ENCODE measurements at places on chromosomes 5 and 9.

GRCh38 chr5:104189909-104190308, 627.3 kb upstream of the NUDT12 start:
- no peak for DNase-seq

GRCh38 chr5:65707663-65708062, 14.2 kb downstream of the SGTB start:
- DNase-seq, result no peak

GRCh38 chr9:107946364-107947141, 457.0 kb upstream of the KLF4 start:
- no peak for DNase-seq

- DNase-seq, result no peak
These were observed 64.2 kb upstream of the ABL1 start for GRCh38 chr9:130770679-130771442.

DNA sequence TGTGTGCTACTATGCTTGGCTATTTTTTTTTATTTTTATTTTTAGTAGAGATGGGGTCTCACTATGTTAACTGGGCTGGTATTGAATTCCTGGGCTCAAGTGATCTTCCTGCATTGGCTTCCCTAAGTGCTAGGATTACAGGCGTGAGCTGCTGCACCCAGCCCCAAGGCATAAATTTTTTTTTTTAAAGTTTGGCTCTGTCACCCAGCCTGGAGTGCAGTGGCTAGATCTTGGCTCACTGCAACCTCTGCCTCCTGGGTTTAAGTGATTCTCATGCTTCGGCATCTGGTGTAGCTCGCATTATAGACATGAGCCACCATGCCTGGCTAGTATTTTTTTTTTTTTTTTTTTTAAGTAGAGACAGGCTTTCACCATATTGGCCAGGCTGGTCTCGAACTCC, 70.3 kb downstream of the RAB24 start:
- DNase-seq, result no peak

- no peak for DNase-seq
These were observed 12.4 kb downstream of the CBY3 start for GRCh38 chr5:179668391-179668790.

DNA sequence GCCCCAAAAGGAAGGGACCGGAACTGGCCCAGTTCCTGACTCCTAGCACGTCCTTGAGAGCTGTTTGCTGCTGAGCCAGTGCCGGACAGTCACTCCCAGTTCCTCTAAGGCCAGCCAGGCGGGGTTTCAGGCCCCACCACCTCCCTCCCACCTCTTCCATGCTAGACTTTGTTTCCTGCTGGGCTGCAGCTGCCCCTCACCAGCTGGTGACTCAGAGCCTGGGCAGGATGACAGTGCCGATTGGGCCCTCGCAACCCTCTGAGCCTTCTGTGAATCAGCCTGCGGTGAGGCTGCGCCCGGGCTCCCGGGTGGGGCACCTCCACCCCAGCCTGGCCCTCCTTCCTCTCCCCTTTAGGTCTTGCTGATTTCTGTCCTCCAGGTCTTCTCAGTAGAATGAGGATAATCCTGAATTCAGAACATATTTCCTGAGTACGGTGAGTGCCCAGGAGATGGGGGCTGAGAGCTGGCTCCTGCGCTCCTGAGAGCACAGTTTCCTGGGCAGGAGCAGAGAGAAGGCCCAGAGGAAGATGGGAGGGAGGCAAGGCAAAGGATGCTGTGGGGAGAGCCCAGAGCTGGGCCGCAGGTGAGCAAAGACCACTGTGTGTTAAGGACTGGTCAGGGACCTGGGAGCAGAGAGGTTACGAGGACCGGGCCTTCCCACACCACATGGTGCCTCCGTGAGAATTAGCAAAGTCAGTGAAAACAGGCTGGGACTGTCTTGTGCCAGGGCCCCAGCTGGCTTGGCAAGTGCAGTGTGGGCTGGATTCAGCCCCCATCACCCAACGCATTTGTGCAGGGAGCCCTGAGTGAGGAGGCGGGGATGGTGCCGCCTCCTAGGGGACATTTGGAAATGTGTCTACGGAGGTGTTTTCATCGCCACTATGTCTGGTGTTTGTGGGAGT, 32.9 kb upstream of the STXBP1 start:
- peak; percentile 81 for DNase-seq

GRCh38 chr9:15219546-15219945, 87.5 kb downstream of the TTC39B start:
- no peak for DNase-seq

DNA sequence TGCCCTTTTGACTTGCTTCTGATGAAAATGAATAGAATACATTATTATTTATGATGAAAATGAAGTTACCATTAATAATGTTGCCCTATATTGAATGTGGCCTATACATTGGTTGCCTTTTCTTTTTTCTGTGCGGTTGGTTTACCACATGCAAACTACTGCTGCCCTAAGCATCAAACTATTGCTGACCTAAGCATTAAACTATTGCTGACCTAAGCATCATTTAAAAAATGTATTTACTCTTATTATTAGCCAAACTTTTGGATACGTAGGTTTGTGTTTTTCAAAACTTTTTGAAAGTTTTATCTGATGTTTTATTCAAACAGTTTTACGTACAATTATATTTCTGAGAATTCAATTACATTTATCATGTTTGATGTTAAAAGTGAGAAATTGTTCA, 76.0 kb upstream of the CDH10 start:
- DNase-seq, result no peak

GRCh38 chr9:84860249-84861115, 191.0 kb downstream of the NTRK2 start:
- DNase-seq, result no peak

- no peak for DNase-seq
These were observed 31.9 kb upstream of the F2R start for GRCh38 chr5:76683816-76684731.

DNA sequence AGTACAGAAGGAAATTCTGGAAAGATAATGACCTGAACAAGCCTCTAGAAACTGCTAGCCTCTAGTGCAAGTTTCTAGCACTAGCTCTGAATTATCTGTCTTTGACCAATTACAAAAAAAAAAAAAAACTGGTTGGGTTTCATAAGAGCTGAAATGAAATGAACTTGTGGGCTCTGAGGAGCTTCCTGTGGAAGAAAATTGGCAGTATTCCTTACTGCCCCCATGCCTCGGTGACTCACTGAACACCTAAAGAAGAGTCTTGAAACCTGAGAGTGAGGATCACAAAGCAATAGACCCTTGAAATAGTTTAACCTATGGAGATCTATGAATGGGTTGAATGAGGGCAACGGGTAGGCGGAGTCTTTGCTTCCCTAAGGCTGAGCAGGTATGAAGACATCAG, 263.6 kb upstream of the RASA1 start:
- no peak for DNase-seq

DNA sequence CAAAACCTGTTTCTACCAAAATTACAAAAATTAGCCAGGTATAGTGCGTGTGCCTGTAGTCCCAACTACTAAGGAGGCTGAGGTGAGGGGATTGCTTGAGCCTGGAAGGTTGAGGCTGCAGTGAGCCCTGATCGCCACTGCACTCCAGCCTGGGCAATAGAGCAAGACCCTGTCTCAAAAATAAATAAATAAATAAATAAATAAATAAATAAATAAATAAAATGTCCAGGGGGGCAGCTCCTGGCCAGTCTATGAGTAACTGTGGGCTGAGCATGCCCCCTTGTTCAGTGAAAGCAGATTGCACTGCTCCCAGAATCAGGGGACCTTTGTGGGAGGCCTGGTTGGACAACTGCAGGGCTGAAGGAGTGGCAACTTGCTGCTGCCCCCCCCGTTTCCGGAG, 62.7 kb downstream of the PDE6A start:
- no peak for DNase-seq

- no peak for DNase-seq
These were observed 988.2 kb upstream of the ARRDC3 start for GRCh38 chr5:92371171-92371888.

GRCh38 chr9:13975611-13976290, 338.2 kb downstream of the NFIB start:
- DNase-seq, result no peak

GRCh38 chr9:90251316-90251715, 391.3 kb downstream of the DIRAS2 start:
- DNase-seq, result no peak

GRCh38 chr5:151862811-151863472, 61.7 kb downstream of the GLRA1 start:
- DNase-seq, result no peak

GRCh38 chr9:97923529-97924108, 1.3 kb upstream of the TRMO start:
- DNase-seq, result peak; percentile 90

DNA sequence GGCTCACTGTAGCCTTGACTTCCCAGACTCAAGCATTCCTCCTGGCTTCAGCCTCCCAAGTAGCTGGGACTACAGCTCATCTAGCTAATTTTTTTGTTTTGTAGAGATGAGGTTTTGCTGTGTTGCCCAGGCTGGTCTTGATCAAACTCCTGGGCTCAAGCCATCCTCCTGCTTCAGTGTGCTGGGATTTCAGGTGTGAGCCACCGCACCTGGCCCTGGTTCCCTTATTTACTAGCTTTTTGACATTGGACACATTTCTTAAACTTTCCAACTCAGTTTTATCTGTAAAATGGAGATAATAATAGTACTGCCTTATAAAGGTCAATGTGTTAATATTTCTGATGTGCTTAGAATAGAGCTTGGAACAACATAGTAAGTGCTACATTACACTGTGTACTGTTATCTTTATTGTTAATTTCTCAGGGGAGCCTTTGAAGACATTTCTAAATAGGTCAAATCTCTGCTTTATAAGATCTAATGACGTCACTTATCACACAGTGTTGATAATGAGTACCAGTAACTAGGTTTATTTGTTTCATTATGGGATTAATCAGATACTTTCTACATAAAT, 66.7 kb downstream of the KIAA1958 start:
- DNase-seq, result no peak

- no peak for DNase-seq
These were observed 194.9 kb downstream of the C9orf152 start for GRCh38 chr9:110013064-110013463.

- DNase-seq, result no peak
These were observed 166.0 kb downstream of the OLFM1 start for GRCh38 chr9:135253305-135254004.

DNA sequence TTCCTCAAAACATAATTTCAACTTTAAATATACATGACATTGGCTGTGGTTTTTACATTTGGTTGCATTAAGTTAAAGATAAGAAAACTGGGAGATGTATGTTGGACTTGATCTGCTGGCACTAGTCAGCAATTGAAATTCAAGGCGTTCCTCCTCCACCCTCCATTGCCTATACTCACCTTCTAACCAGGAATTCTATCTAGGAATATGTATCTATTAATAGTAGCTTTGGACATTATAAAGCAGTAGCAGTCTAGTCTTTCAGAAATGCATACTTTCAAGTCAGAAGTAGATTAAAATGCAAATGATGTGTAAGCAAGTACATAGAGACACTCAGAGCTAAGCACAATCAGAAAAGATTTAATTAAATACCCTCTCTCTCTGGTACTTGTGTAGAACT, 24.9 kb downstream of the FER start:
- no peak for DNase-seq

DNA sequence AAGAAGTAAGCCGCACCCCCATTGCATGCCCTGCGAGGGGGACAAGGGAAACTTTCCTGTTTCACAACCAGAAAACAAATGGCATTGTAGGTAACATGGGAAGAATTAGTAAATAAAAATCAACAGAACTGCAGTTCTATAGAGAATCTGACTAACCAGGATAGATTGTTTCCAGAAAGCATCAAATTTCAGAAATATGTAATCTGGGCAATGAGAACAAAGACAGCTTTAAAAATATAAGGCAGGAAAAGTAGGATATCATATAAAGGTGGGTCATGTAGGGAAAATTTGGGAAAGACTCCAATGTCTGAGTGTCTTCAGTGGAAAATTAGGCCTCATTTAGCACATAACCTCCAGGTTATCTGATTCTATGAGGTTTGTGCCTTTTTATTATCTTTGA, 58.3 kb upstream of the RANBP6 start:
- DNase-seq, result no peak

GRCh38 chr9:10875752-10876151, 262.9 kb upstream of the PTPRD start:
- no peak for DNase-seq

DNA sequence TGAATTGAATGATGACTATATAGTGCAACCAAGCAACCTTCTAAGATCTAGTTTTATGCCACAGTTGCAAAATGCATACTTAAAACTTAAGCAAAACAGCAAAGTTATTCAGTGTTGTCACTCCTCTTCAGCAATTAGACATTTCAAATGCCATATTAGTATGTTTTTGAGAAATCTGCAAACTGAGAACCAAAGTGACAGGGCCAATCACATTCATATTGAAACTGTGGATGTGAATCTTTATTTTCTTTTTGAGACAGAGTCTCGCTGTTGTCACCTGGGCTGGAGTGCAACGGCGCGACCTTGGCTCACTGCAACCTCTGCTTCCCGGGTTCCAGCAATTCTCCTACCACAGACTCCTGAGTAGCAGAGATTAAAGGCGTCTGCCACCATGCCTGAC, 249.2 kb upstream of the EFNA5 start:
- DNase-seq, result no peak

- DNase-seq, result no peak
These were observed 943.1 kb downstream of the NR2F1-AS1 start for GRCh38 chr5:92637960-92638359.

GRCh38 chr9:35406183-35406959, 83.5 kb upstream of the RUSC2 start:
- peak; percentile 54 for DNase-seq

GRCh38 chr9:137044502-137045177, 1.3 kb downstream of the NPDC1 start:
- DNase-seq, result peak; percentile 74

- peak; percentile 82 for DNase-seq
These were observed 3.0 kb upstream of the CDX1 start for GRCh38 chr5:150163547-150164059.

GRCh38 chr5:109911731-109912130, 222.0 kb downstream of the MAN2A1 start:
- DNase-seq, result no peak

GRCh38 chr9:1014640-1015039, 35.5 kb upstream of the DMRT2 start:
- DNase-seq, result no peak

- DNase-seq, result no peak
These were observed 268.4 kb downstream of the FAM170A start for GRCh38 chr5:119897537-119898370.

GRCh38 chr5:51829230-51829629, 446.0 kb downstream of the ISL1 start:
- no peak for DNase-seq

GRCh38 chr5:121967187-121967586, 5.4 kb downstream of the SRFBP1 start:
- DNase-seq, result no peak

All from left colon (tissue), 2 donors.